ENCODE measurements at places on chromosomes 7 and 10.
A peak's percentile ranks its signal among the peaks of the same experiment; 100 is the strongest.

- DNase-seq, result peak; percentile 20
Measured at GRCh38 chr7:112726076-112726475, 64.1 kb downstream of the TMEM168 start.

DNA sequence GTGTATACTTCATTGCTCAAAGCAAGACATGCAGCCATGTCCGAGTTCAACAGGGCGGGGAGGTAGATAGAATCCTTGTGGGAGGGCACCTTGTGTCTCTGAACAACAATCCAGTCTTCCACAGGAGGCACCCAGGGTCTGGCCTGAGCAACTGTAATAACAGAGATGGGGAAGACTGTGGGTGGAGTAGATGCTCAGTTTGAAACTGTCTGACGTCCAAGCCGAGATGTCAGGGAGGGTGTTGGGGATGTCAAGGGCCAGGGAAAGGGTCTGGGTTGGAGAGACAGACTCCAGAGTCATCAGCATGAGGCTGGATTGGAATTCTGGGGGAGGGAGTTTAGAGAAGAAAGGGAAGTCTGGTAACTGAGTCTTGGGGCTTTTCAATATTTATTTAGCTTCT is 88.0 kb downstream of the FANK1 start:
- no peak for DNase-seq

- no peak for DNase-seq
Measured at GRCh38 chr10:73655990-73656298, at the start of gene SYNPO2L. TSS of gene SYNPO2L (minus strand) at chr10:73656029. CDS start at chr10:73655922, 107 bp downstream.

GRCh38 chr7:55977831-55978230 is 13.4 kb downstream of the NIPSNAP2 start:
- DNase-seq, result peak; percentile 60

DNA sequence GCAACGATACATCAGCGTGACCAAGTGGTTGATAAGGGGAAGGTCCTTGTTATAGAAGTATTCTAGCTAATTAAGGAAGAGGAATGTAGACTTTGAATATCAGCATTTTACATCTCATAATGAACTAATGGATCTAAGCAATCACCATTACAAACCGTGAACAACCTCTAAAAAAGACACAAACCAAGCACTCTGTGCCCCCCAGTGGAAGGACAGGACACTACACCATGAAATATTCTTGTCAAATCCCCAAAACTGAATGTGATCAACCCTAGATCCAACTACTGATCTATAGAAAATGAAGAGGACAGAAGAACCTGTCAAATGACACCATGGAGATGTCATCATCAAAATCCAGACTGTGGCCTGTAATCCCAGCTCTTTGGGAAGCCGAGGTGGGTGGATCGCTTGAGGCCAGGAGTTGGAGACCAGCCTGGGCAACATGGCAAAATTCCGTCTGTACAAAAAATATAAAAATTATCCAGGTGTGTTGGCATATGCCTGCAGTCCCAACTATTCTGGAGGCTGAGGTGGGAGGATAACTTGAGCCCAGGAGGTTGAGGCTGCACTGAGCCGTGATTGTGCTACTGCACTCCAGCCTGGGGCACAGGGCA is 111.3 kb upstream of the CARD11 start:
- DNase-seq, result peak; percentile 77

- DNase-seq, result no peak
Measured at GRCh38 chr7:45435131-45435530, 139.0 kb upstream of the ADCY1 start.

DNA sequence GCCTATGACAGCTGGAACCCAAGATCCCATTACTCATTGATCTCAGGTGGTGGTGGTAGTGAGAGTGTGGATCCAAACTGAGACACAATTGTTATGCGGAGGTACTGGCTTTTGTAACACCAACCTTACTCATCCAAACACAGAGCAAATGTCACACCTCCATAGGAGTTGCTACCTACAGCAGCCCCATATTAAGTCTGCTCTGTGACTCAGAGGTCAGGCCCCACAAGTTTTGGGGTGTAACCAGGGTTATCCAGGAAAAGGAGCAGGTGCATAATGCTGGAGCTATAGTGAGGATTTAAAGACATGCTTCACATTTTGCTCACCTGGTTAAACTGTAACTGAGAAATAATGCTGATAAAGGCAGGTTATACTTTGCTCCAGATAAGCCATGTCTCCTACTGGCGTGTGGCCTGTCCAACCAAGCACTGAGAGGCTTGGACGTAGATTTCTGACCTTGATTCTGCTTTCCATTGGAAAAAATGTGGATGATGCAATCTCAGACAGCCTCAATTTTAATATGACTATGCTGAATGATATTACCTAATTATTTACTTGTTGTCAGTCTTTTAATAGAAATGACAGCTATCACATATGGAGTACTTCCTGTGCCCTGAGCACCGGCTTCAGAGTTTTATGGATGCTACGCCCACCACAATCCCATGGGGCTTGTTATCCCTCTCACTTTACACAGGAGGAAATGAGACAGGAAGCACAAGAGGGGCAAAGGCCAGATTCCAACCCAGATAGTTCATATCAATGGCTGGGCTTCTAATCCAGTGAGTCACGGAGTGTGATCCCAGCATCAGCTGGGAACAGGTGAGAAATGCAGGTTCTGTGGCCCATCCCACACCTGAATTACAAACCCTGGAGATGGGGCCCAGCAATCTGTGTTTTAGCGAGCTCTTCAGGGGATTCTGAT is 181.3 kb downstream of the CHN2 start:
- peak; percentile 82 for DNase-seq

- DNase-seq, result no peak
Measured at GRCh38 chr7:40439686-40440085, 304.9 kb downstream of the SUGCT start.

GRCh38 chr7:112420236-112420861 is 29.9 kb upstream of the IFRD1 start:
- DNase-seq, result peak; percentile 95
